ENCODE measurements at places on chromosomes 16 and 17. TPM values are rescaled to one million over a fixed set of nuclear protein-coding genes. Genes with fewer than 3 reads are reported as not detected.
A peak's percentile ranks its signal among the peaks of the same experiment; 100 is the strongest.

GRCh38 chr17:31391496-31391949 is at the start of gene RAB11FIP4:
Gene RAB11FIP4, plus strand, starts transcription at chr17:31391675. Its CDS starts 178 bp downstream, at chr17:31391853.
- no peaks in the 10 kb centered on the region for H3K36me3 ChIP-seq
- peaks cover 44% of the 10 kb centered on the region for H3K27me3 ChIP-seq
- peaks cover 8% of the 10 kb centered on the region for H3K4me1 ChIP-seq

GRCh38 chr17:351449-351738 is 1.2 kb downstream of the RPH3AL start:
- H3K27ac ChIP-seq = peak overlapping the region; percentile 76
- H3K4me3 ChIP-seq = no peak overlapping the region
- no peaks in the 10 kb centered on the region for H3K36me3 ChIP-seq
- no peaks in the 10 kb centered on the region for H3K27me3 ChIP-seq
- DNase-seq = no peak

- H3K4me1 ChIP-seq = peaks cover 70% of the 10 kb centered on the region
- peak overlapping the region; percentile 79 for H3K4me3 ChIP-seq
- peak overlapping the region; percentile 74 for H3K27ac ChIP-seq
- H3K27me3 ChIP-seq = peaks cover 18% of the 10 kb centered on the region
- peak; percentile 45 for DNase-seq
Observed at GRCh38 chr16:4317532-4318450, 1.9 kb downstream of the GLIS2 start.

- no peak overlapping the region for H3K4me3 ChIP-seq
- peaks cover 15% of the 10 kb centered on the region for H3K4me1 ChIP-seq
- H3K27me3 ChIP-seq = peaks cover 59% of the 10 kb centered on the region
- no peaks in the 10 kb centered on the region for H3K36me3 ChIP-seq
- H3K27ac ChIP-seq = no peak overlapping the region
- DNase-seq = no peak
Observed at GRCh38 chr17:8005967-8006730, 3.7 kb downstream of the GUCY2D start.

Gene HSD17B2
- total RNA-seq = 0.31 TPM

Gene ARL5C
- total RNA-seq = 0.31 TPM
